ENCODE measurements at places on chromosomes 4 and X. TPM values are rescaled to one million over a fixed set of nuclear protein-coding genes. Genes with fewer than 3 reads are reported as not detected.

- DNase-seq: no peak
These were observed 541.9 kb upstream of the BOD1L1 start for GRCh38 chr4:14169460-14169859.

DNA sequence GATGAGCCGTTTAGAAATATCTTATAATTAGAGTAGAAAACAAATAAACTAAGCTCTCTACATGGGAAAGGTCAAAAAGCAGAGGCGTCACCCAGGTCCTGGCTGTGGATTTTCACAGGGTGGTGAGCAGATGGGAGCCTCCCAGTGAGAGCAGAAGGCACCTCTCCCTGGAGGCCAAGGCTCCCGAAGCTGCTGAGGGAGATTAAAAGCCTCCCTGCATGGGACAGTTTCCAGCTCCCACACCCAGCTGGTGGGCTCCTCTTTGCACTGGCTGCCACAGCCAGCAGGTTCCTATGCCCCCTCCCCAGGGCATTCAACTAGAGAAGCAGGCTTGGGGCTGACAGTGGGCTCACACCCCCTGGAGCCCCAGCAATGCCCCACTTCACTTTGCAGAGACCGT, 55.2 kb upstream of the TBC1D9 start:
- no peak for DNase-seq

GRCh38 chr4:184169225-184169867, 48.3 kb downstream of the ENPP6 start:
- no peak for DNase-seq

Gene HSFX4
- not detected for total RNA-seq

Gene MAP7D2
- total RNA-seq: 0.03 TPM

GRCh38 chr4:110795971-110796370, 173.1 kb upstream of the PITX2 start:
- DNase-seq: no peak

DNA sequence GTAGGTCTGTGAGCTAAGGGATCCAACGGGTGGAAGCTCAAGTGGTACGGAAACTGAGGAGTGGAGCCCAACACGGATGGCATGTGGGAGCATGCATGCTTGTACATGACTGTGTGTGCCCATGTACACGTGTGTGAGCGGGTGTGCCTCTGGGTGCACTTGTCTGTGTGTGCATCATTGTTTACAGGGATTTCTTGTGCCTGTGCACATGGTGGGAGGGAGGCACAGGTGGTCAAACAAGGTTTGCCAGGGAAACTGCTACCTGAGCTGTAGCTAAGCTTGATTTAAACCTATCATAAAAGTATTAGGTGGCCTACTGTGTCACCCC, 122.5 kb upstream of the MAMLD1 start:
- no peak for DNase-seq

Gene CDS1
- 3.0 TPM for total RNA-seq

DNA sequence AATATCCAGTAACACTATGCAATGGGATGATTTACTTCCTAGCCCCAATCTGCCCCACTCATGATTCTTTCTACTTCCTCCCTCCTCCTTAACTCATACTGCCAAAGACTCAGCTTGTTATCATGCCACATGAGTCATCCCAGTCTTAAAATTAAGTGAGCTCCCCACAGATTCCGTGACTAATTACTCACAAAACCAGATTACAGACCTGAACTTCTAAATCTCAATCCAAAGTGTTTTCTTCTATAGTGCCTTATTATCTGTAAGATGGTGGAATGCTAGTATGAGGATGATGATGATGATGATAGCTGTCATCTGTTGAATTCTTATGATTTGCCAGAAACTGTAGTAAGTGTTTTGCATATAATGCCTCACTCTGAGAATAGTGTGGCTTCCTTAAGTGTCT, 27.7 kb upstream of the GPC3 start:
- no peak for DNase-seq

GRCh38 chr4:70559211-70559830, 32.7 kb upstream of the AMBN start:
- peak; percentile 30 for DNase-seq

Gene PAGE4
- total RNA-seq: not detected

- DNase-seq: no peak
These were observed 25.7 kb downstream of the USP53 start for GRCh38 chr4:119238068-119238722.

GRCh38 chr4:43089730-43090129, 197.2 kb downstream of the GRXCR1 start:
- peak; percentile 52 for DNase-seq

GRCh38 chr4:23269566-23269965, 576.8 kb downstream of the GBA3 start:
- DNase-seq: no peak

DNA sequence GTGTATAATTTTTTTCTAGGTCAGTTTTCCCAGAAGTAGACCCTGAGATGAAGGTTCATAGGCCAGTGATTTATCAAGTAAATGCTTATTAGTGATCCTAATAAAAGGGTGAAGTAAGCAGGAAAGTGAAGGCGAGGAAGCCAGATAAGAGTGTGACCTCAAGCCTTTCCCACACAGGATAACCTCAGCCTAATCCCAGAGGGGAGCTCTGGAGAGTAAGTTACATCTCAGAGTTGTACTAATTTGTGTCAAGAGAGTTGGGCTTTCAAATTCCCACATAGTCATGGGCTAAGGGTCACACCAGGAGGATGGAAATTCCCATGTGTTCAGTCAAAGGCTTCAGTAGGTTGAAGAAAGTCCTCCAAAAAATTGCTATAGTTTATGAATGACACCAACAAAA, 191.4 kb downstream of the ADGRA3 start:
- no peak for DNase-seq

Gene FANCB
- 15.2 TPM for total RNA-seq

Gene TRAM1L1
- not detected for total RNA-seq

Gene GAB3
- 0.83 TPM for total RNA-seq

- peak; percentile 7 for DNase-seq
These were observed 135.2 kb upstream of the RASGEF1B start for GRCh38 chr4:81606801-81607501.

DNA sequence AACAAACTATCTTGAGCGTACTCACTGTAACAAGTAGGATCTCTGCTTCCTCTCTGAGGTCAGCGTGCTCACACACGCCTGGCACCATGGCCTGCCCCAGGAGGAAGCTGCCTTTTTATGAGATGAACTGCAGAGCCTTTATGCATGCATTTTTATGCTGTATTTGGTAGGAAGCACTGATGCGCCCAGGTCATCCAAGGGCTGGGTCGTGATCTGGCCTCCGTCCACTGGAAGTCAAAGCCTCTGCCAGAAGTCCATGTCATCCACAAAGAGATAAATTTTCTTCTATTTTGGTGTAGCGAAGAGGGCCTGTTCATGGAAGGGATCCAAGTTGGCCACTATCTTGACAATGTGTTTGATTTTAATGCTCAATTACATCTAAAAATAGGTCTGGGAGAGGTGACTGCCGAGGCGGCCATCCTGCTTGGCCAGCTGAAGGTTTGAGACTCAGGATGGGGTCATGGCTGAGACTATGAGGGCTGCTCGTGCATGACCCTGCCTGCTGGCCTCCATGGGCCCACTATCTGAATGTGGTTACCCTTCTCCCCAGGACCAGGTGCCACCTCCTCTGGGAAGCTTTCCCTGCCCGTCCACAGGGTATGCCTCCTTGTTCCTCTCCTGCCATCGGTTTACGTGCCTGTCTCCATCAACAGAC, 50.3 kb downstream of the HTRA3 start:
- no peak for DNase-seq

GRCh38 chrX:152913346-152913745, 15.5 kb downstream of the ZNF185 start:
- no peak for DNase-seq

Gene CCSER1
- not detected for total RNA-seq

Gene CXCL8
- not detected for total RNA-seq

DNA sequence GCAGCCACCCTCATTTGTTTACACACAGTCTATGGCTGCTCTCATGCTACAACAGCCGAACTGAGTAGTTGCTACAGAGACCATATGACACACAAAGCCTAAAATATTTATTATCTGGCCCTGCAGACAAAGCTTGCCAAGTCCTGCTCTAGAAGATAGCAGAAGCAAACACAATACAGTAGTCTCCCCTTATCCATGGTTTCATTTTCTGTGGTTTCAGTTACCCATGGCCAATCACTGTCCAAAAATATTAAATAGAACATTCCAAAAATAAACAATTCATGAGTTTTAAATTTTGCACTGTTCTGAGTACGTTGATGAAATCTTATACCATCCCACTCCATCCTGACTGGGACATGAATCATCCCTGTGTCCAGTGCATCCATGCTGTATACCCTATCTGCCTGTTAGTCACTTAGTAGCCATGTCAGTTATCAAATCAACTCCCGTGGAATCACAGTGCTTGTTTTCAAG, 40.2 kb upstream of the ZNF81 start:
- peak; percentile 13 for DNase-seq

DNA sequence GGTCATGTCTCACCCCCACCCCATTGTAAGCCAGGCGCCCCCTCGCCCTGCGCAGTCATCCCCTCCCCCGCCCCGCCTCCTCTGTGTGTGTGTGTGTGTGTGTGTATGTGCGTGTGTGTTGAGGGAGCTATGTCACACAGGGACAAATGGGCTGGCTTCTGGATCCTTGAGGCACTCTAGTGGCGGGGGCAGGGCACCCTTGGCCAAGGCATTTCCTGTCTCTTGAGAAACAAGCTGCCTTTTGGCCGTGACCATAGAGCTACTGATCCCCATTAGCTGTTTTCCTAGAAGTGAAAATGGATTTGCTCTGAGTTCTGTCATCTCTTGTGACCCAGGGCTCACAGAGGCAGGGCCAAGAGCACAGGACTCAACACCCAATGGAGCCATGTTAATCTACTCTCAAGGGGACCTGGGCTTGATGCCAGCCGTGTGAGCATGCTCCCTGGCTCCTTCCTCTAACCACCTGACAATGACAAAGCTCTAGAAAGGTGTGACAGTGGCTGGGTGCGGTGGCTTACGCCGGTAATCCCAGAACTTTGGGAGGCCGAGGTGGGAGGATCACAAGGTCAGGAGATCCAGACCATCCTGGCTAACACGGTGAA, 162.5 kb upstream of the BCOR start:
- no peak for DNase-seq

- DNase-seq: no peak
These were observed 112.8 kb upstream of the DMD start for GRCh38 chrX:33324099-33324498.

Gene TXLNG
- 21.1 TPM for total RNA-seq

DNA sequence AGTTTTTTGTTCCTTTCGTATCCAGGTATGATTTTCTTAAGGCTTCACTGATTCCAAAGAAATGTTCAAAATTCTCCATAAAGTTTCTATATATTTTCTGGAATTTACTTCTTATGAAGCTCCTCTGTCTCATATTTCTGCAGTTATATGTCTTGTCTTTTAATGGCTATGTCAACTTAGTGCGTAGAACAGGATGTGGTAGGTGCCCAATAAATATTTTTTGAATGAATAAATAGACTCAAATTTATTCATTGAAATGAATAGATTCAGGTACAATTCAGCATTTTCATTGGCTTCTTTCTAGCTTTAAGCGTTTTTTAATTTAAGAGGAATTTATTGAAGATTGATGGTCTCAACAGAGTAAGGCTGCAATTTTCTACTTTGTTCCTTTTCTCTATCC, 231.9 kb upstream of the BOD1L1 start:
- DNase-seq: no peak

GRCh38 chr4:144611850-144612249, 34.1 kb upstream of the HHIP start:
- DNase-seq: peak; percentile 8

- DNase-seq: no peak
These were observed 2.3 kb upstream of the SOWAHD start for GRCh38 chrX:119755981-119756533.

DNA sequence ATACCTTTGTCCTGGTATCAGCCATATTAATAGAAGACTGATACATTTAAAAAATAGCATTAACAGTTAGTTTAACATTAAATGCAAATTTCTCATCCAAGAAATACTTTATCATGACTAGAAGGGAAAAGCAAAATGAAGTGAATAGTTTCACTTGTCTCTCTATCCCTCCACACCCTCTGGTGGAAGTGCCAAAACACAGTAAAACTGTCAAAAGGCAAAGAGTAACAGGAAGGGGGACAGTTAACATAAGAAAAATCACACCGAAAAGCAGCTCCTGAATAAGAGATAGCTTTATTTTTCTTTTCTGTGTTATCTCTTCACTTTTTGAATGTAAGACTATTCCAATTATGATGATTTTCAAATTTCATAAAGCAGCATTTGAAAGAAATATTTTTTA, 187.2 kb downstream of the FBXW7 start:
- no peak for DNase-seq

DNA sequence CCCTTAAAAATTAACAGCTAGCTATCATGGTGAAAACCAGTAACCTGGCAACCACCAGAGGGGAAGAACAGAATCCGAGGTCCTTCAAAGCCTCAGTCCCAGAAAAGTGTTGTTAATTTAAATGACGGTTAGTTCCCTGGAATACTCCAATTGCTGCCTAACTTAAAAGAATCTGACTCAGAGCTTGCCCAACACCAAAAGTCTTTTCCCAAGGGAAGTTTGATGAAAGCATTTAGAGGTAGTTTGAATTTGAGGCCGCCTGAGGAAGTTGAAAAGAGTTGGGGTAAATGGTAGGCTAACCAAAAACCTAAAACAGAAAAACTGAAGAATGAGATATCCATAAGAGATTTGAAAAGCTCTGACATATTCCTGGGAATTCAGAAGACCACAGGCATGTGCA, 46.6 kb downstream of the IL13RA2 start:
- no peak for DNase-seq

Gene CRMP1
- 51.5 TPM for total RNA-seq

DNA sequence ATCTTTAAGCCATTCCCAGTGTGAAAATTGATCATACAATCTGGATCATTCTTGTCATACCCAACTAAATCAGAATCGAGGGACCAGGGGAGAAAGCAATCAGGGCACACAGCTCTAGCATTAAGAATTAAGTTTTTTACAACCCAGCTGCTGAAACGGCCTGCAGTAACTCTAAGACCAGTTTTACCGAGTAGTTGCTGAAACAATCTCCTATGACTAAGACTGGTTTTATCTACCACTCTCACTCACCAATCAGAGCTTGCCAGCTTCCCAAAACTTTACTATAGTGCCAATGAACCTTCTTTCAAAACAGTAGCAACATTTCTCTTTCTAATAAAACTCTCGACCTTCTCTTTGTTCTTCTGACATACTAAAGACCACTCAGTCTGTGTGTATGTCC, 2.8 kb upstream of the SAP30 start:
- peak; percentile 36 for DNase-seq

Gene UCHL1
- total RNA-seq: 2,441 TPM
